ENCODE measurements at places on chromosomes 1 and 21.

DNA sequence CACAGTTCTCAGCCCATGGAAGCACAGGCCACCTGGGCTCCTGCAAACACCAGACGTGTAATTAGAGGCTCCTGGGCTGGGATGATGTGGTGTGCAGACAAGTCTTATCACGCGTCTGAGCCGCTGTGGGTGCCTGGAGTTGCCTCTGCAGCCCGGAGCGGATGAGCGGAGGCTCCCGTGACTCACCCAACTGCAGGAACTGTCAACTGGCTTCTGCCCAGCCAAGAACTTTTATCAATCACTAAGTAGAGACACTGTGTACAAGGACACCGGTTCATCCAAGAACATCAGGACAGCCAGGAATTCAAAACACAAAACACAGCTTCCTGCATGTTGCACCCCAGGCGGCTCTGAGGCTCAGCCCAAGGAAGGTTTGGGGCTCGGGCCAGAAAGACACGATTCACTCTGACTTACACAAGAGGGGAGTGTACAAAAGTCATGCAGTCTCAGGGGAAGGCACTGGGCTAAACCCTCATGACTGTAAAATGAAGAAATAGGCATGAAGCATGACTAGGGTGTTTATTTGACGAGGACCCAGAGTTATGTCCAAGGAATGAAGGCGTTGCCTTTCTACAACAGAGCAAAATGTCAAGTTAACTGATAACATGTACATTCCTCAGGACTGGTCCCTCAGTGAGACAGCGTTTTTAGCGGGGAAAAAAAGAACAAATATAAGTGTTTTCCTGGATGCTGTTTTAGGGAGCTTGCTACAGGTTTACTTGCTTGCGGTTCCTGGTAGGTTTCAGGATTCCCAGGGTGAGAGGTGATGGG lies 21.1 kb downstream of the ERRFI1 start:
- no peak for DNase-seq

DNA sequence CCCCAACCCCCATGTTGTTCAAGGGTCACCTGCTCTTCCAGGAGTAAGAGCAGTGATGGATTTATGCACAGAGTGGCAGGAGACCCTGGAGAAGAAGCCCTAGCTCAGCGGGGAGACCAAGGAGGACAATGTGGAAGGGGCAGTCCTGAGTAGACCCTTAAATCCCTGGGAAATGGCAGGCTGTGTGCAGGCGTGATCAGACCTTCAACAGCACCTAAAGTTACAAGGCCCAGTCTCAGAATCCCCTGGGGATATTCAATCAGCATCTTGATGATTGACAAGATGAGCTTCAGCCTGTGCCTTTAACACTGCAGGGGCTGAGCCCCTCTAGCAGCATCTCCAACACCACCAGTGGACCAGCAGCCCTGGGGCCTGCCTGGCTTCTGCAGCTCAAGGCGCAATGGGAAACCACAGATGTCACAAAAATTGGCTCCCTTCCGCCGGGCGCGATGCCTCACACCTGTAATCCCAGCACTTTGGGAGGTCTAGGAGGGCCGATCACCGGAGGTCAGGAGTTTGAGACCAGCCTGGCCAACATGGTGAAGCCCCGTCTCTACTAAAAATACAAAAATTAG lies 60.4 kb downstream of the IRF2BP2 start:
- DNase-seq: no peak

DNA sequence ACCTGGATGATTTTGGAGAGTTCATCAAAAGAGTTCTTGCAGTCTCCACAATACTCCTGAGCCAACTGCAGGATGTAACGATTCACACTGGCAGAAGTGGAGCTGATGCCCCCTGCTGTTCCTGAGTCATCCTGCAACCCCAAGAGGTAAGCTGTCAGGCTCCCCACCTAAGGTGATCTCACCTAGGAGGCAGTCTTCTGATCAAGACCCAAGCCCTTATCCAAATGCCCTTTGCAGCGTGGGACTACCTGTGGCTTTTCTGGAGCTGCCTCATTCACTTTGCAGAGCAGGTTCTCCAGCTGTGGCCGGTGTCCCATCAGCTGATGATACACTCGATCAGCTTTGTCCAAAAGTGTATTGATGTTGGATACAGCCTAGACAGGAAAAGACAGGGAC lies 96.4 kb downstream of the UBR4 start:
- no peak for DNase-seq

DNA sequence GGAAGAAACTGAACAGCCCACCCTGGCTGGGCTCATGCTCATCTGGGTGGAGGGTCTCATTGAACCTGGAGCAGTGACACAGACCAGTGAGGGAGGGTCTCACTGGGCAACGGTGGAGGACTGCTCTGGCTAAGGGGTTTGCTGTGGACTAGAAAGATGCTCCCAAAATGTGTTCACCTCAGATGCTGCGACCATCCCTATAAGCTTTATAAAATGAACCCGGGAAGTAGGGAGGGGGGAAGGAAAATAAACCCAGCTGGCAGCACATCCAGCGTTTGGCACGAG lies 34.5 kb upstream of the LBR start:
- no peak for DNase-seq

All from midbrain (tissue), 1 donor.